ENCODE measurements at places on chromosomes 16 and 17.
A peak's percentile ranks its signal among the peaks of the same experiment; 100 is the strongest.

DNA sequence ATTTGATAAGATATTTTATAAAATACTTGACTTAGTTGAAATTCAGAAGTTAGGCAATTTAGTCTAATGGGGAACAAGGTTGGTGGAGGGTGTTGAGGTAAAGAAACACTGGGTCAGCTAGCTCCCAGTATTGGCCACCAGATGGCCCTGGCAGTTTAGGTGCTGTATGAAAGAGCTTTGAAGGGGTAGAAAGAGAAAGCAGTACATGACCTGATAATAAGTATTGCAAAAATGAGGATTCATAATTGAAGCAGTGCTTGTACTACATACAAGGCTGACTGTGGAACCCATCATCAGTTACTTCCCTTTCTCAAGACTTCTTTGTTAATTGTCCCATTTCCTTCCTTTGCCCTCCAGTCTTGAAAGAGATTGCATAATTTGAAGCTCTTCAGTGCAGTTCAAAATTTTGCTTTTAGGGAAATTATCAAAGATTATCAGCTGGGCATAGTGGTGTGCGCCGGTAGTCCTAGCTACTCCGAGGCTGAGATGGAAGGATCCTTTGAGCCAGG lies 29.4 kb downstream of the TANC2 start:
- DNase-seq: peak; percentile 11

- no peak for DNase-seq
Measured at GRCh38 chr16:23757937-23758619, 3.3 kb downstream of the CHP2 start.

GRCh38 chr17:1089915-1090314 lies 89.9 kb downstream of the ABR start:
- no peak for DNase-seq

GRCh38 chr17:6070913-6071511 lies 833 bp downstream of the WSCD1 start:
- peak; percentile 18 for DNase-seq

DNA sequence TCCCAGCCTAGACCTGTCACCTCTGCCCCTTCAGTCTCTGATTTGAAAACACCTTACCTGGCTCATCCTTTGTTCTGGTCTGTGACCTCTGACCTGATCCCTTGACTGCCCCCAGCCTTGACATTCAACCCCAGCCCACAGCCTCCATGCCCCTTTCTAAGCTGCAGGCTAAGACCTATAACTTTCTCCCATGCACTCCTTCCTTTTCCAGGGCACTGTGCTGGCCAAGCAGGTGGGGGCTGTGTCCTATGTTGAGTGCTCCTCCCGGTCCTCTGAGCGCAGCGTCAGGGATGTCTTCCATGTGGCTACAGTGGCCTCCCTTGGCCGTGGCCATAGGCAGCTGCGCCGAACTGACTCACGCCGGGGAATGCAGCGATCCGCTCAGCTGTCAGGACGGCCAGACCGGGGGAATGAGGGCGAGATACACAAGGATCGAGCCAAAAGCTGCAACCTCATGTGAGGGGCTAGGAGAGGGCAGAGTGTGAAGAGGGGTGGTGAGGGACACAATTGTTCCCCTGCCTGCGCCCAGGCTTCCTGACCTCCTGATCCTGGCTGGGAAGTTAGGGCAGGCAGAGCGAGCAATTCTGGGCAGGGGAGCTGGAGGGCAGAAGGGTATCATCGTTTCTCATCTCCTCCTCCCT lies 3.3 kb downstream of the RND2 start:
- no peak for DNase-seq

- no peak for DNase-seq
Measured at GRCh38 chr16:8867932-8868415, 832 bp downstream of the CARHSP1 start.

- DNase-seq: no peak
Measured at GRCh38 chr16:85614338-85615013, 1.4 kb downstream of the GSE1 start.

DNA sequence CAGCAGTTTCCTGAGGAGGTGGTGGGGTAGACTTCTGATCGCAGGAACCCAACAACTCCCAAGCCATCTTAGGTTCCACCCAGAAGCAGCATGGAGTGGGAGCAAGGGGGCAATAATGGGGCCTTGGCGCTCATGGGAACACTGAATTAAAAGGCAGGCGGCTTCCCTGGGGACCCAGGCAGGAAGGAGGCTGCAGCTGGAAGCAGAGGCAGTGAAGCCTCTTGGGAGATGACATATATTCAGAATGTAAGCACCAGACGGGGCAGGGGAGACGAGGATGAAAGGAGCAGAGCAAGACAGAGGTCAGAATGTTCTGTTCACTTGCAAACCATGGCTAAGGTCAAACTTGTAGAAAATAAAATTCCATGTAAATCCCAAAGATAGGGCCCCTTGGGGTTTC lies 2.9 kb downstream of the HIGD1B start:
- no peak for DNase-seq

GRCh38 chr17:80386341-80386740 lies 28.6 kb upstream of the ENDOV start:
- no peak for DNase-seq

GRCh38 chr16:27311448-27311830 lies 2.3 kb upstream of the IL4R start:
- no peak for DNase-seq

DNA sequence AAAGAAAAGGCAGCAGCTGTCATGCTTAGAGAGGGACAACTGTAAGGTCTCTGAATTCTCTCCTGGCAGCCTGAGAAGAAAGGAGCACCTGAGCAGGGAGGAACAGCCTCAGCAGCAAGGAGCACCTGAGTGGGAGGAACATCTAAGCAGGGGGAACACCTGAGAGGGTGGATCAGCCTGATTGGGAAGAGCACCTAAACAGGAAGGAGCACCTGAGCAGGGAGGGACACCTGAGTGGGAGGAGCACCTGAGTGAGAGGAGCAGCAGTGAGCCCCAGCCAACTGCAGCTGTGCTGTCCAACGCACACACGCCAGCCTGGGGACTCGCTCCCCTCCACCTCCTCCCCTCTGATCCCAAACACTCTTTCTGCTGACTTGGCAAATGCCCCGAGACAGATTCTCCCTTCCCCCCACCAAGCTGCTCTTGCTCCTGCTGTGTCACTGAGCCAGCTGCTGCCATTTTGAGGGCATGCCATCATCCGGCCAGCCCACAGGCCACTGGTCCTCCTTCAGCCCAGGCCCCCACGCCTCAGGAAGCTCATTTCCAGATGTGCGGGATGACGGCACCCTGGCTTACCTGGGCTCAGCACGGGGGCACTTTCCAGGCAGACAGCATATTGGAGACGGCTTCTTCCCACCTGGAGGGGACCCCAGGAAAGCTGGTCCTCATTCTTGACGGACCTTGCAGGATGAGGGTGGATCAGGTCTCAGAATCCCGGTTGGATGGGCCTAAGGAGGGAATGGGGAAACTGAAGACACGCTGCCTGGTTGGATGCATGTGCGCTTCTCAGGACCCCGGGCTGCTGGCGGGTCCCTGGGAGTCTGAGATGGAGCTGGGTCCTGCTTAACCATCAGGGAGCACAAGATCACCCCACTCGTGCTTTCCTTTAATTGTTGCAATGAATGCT lies 57.7 kb upstream of the RBFOX3 start:
- no peak for DNase-seq

GRCh38 chr16:84324434-84325262 lies 30.0 kb downstream of the WFDC1 start:
- no peak for DNase-seq

DNA sequence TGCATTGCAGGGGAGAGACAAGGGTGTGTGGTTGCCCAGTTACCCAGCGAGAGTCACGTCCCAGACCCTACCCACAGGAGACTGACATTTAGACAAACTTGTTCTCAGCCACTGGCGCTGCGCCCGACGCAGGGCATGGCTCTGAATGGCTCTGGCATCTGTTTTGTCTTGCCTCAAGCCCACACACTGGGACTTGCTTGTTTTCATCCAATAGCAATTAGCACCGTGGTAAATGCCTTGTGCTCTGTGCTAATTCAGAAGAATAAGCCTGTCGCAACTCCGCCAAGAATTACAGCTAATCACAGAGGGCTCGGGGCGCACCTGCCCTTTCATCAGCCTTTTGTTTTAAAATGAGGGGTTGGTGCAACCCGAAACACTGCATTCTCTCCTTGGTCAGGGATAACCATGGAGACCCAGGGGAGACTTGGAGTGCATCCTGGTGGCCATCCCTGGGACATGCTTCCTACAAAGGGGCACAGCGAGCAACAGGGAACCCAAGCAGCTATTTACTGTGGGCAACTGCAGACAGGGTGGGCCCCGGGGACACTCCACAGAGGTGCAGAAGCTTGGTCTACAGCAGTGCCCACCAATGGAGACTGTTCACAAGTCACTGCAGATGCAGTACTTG lies 220.6 kb upstream of the ZFHX3 start:
- peak; percentile 40 for DNase-seq
